G401 (cell line): ENCODE measurements at places on chromosomes 3 and 15. TPM values are rescaled to one million over a fixed set of nuclear protein-coding genes. Genes with fewer than 3 reads are reported as not detected.
A peak's percentile ranks its signal among the peaks of the same experiment; 100 is the strongest.

GRCh38 chr15:73792415-73792814 lies 39.3 kb upstream of the INSYN1 start:
- peak; percentile 10 for DNase-seq

- no peak for DNase-seq
These were observed 53.1 kb upstream of the GK5 start for GRCh38 chr3:142278451-142278850.

DNA sequence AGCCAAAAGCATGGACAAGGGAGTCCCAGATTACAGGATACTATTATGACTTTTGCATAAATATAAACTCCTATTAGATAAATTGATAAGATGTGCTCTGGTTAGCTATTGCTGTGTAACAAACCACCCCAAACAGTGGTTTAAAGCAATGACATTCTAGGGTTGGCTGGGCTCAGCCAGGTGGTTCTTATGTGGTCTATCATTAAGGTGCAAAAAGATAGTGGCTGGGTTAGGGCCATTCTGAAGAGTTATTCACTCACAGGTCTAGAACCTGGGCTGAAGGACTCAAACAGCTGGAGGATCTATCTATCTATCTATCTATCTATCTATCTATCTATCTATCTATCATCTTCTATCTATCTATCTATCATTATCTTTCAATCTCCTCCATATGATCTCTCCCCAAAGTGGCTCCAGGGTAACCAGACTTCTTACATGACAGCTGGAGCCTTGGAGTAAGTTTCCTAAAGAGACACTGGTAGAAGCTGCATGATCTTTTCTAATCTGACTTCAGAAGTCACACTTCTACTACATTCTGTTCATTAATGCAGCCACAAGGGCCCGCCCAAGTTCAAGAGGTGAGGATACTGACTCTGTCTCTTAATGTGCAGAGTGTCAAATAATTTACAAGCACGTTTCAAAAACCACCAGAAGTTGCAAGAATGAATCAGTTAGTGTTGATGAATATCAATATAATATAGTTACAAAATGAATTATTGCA lies 74.9 kb upstream of the XCR1 start:
- DNase-seq, result no peak

- DNase-seq, result no peak
These were observed 641.5 kb upstream of the EPHA6 start for GRCh38 chr3:96172917-96173316.

- no peak for DNase-seq
These were observed 111.4 kb upstream of the PLAAT1 start for GRCh38 chr3:193129607-193130006.

DNA sequence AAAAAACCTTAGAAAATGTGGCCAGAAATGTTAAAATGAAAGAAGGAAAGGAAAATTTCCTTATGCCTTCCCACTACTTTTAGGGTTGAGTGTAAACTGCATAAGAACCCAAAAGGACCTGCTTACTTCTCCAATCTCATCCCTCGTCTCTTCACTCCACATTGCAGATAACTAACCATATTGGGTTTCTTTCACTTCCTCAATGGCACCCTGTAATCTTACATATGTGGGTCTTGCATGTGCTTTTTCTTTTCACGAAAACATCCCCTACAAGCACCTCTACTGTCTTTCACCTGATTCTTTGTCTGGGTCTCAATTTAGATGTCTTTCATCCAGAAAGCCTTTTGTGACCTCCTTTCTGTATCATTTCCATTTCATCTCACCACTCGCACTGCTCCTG lies 23.1 kb downstream of the EOMES start:
- no peak for DNase-seq

ADGRG7 gene
- total RNA-seq, result not detected in 2 replicates

KBTBD13 gene
- total RNA-seq, result 0.37 TPM in 1 of 2 replicates, not detected in the other

TLNRD1 gene
- 40.7 and 42.6 TPM in 2 replicates for total RNA-seq

SPG21 gene
- total RNA-seq, result 111 and 115 TPM in 2 replicates

ACOX2 gene
- total RNA-seq, result 16.1 and 25.4 TPM in 2 replicates

TRPM1 gene
- 3.2 TPM in 1 of 2 replicates, not detected in the other for total RNA-seq

HTR3E gene
- not detected in 2 replicates for total RNA-seq

GOLGA8S gene
- total RNA-seq, result not detected in 2 replicates
